ENCODE measurements at places on chromosomes 16 and 17.

- DNase-seq: no peak
These were observed 738.3 kb upstream of the EEF2KMT start for GRCh38 chr16:5835876-5836275.

DNA sequence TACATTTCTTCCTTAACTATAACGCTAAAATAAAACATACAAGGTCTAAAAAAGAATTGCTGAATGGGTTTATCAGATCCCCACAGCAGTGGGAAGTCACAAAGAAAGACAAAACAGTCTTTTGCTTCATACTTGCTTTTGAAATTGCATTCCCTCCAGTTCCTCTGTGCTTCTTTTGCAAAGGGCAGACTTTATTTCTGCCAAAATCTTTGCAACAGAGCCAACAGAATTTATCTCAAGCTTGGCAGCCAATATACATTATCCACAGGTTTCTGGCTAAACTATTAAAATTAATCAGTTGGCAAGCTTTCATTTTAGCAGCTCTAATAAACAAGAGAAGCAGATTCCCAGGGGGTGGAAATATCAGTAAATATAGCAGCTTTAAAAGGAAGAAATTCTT, 378.9 kb upstream of the CA10 start:
- no peak for DNase-seq

DNA sequence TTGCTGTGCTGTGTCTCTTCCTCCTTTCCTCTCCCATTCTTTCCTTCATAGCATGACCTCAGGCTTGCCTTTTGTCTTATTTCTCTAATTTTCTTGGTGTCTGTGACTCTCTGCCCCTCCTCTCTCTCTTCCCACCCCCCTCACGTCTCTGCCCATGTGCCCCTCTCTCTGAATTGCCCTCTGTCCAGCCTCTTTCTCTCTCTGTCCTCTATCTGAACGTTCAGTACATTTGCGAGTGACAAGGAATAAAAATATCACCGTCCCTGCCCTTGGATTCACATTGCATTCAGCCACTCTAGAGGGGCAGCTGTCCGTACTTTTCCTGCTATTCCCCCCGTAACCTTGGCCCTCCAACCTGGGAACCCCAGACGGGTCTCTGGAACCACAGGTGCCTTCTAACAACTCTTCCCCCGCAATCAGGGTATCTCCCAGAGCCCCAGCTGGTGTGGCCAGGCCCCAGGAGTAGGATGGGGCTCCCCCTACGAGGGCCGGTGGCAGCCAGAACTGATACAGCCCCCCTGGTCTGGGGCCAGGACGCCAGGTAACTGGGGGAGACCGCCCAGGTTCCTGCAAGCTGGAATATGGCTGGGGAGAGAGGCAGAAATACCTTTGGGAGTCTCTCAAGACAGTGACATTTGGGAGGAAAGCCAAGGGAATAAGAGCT, 1.8 kb downstream of the KIF1C start:
- no peak for DNase-seq

GRCh38 chr17:76709077-76709950, 1.5 kb downstream of the MXRA7 start:
- DNase-seq: no peak

DNA sequence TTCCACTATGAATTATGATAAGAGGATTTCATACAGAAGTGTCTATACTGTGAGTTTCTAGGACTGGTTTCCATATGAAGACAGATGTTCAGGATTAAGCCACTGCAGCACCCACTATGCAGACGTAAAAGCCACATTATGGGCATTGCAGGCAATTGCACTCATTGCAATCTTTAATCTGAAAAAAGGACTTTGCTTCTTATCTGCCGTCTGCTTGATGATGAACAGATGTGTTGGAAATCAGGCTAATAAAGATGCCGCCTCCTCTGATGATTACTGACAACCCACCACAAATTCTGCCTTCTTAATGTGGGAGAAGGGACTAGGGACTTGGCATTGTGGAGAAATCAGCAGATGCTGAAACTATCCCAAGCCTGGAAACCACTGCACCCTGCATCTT, 276.9 kb downstream of the IRF8 start:
- no peak for DNase-seq

DNA sequence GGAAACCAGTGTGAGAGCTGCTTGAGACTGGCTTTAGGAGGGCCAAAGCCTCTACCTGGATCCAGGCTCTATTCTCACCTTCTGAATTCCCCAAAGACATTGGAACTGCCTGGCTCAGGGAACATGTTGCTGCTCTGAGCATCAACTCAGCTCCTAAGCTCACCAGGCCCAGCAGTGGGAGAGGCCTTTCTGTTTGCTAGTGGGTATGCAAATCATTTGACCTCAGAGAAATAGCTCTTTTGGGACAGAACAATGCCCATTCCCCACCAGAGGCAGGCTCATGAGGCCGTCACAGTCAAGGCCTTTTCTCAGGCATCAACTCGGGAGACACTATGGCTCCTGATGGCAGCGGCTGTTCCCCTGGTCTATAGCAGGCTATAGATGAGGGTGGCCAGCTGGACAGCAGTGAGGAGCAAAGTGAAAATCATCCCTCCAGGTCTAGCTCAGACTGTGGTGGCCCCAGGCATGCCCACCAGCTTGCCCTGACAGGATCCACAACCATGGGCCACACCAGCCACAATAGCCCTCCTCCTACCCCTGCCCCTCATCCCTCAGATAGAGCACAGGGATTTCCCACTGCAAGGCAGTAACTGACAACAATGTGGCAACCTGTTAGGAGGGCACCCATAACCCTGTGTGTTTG, 30.4 kb upstream of the GFOD2 start:
- DNase-seq: no peak

DNA sequence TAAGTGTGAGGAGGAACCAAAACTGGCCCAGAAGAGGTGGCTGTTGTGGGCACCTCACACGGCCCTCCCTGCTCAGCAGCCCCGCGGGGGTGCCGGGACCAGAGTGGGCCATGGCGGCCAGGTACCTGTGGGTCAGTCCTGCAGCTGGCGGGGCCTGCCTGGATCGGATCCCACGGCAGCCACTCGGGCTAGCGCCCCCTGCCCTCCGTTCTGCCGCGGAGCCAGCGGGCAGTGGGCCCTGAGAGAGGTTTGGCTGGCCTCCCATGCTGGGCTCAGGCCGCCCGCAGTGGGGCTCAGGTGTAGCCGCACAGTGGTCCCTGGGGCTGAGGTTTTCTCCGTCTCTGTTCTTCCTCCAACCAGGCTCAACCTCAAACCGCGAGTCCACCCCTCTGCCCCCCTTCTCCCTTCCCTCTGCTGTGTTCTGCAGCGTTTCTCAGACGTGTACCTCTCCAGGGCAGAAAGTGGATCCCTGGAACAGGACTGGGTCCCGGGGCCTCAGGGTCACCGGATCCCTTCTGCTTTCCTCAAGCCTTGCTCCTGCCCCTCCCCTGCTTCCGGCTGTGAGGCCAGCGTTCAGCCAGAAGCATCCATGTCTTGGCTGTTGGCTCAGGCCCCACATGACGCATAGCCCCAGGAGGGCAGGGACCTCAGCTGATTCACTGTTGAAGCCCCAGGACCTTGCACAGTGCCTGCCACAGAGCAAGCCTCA, 28.6 kb upstream of the ITGA3 start:
- peak; percentile 87 for DNase-seq

DNA sequence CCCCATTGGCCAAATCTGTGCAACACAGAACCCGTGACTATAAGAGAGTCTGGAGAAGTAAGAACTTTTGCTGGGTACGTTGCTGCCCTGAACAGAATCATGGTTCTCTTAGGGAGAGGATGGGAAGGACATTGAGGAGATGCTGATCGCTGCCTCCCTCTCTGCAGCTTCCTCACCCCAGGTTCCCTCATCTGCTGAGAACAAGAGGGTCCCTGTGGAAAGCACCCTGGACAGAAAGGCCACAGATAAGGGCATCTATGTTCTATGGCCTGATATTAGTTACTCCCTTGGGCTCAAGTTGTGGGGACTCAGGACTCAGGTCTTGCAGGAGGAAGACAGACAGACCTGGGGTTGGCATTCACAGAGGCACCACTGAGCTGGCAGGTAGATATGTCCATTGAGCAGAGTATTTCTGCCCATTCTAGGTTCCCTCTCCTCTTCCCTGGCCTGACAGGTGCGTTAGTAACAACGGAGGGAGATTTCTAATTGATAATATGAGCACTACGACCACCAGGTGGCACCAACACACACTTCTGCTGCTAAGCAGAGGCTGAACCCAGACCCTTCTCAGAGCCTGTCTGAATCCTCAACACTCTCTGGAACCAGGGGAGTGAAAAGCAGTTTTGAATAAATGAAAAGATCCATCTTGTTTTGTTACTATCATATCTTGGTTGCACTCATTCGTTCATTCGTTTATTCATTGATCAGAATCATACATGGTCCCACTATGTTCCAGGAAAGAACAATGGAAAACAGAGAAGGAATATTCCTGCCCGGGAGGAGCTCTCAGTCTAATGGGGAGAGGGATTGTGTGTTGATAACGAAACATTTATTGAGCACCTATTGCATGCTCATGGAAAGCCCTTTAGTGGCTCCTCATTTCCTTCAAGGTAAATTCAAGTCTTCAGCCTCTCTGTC, 56.4 kb downstream of the SLC6A2 start:
- DNase-seq: no peak

GRCh38 chr17:74786431-74787055, 10.4 kb upstream of the NAT9 start:
- no peak for DNase-seq

GRCh38 chr17:27762527-27763305, 37.6 kb downstream of the NOS2 start:
- no peak for DNase-seq

DNA sequence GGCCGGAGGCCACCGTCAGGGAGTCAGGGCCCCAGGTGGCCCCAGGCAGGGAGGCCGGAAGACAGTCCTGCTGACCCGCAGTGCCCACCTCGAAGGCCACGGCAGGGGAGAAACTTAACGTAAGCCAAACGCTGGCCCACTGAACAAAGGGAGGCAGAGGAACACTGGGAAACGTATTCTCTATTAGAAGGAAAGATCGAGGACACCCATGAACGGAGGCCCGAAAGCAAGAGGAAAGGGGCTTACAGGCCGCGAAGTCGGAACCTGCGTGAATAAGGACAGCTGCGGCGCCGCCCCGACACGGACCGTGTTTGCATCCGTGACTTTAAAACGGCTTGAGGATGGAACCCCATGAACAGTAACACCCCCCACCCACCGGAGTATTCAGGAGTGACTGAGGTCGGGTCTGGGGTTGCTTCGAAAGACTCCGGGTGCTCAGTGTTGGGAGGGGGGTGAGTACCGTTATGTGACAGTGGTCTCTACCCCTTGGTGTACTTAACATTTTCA, 102.4 kb upstream of the METRNL start:
- no peak for DNase-seq

DNA sequence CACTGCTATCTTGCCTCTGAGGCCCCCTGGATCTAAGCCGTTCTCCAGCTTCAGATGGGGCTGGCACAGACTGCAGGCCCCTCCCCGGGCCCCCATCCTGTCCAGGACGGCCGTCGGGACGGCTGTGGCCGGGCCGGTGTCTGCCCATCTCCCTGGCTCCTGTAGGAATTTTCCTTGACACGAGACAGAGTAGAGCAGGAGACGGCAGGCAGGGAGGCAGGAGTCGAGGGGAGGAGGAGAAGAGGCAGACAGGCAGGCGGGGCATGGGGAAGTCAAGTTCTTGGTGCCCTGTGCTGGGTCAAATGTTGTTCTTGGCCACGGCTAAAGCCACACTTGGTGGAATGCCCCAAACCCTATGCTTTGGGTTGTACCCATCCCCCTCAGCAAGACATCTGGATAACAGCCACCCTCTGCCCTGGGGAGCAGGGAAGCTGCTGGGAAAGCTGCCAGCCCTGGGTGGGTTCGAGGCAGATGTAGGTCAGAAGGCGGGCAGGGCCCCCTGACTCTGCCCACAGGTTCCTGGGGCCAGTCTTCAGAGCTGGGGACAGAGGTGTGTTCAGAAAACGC, 4.0 kb downstream of the C1QTNF1 start:
- DNase-seq: no peak

DNA sequence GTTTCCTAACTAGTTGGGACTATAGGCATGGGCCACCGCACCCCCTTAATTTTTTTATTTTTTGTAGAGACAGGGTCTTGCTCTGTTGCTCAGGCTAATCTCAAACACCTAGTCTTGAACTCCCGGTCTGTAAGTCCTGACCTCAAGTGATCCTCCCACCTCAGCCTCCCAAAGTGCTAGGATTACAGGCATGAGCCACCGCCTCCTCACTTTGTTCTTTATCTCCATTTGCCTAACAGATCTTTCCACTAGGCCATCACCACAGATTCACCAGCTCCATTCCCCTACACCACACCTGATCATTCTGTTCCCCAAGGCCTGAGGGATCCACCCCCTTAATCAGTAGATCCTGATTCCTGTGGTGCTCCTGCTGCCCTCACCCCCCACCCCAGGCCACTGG, 7.6 kb upstream of the ZNF629 start:
- no peak for DNase-seq

GRCh38 chr16:47924950-47925349, 230.8 kb downstream of the ABCC12 start:
- DNase-seq: no peak

DNA sequence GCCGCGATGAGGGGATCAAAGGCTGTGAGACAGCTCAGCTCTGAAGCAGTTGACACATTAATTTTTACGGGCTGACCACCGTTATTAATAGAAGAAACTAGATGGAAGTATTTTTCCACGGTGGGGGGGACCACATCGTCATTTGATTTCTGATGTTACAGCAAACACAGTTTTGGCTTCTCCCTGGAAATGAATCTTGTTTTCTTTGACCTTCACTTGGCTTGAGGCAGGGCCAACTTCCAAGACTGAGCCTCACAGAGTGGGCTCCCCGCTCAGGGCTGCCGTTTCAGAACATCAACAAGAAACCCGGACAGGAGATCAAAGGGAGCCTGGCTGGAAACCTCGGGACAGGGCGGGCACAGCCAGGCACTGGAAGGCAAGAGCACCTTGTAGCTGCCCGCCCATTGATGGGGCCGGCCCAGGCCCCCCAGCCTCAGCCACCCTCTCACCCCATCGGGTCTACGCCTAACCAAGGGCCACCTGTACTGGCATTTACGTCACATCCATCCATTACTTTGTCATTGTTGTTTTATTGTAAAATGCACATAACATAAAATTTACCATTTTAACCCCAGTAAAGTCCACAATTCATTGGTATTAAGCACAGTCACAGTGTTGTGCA, 124.6 kb downstream of the C16orf95 start:
- DNase-seq: no peak

DNA sequence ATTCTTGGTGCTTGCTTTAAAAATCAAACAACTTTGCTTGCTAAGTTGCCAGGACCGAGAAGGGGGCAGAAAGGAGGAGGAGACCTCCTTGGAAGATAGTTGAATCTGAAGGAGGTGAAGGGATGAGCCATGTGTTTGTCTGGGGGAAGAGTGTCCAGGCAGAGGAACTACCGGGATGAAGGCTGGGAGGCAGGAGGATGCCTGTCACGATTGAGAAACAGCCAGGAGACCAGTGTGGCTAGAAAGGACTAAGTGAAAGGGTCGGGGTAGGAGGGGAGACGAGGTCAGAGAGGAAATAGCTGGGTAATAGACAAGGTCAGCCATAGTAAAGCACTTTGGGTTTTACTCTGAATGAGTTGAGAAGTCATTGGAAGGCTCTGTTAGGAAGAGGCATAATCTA, 38.9 kb upstream of the CSNK2A2 start:
- no peak for DNase-seq
